ENCODE measurements at places on chromosomes 5 and 9.

DNA sequence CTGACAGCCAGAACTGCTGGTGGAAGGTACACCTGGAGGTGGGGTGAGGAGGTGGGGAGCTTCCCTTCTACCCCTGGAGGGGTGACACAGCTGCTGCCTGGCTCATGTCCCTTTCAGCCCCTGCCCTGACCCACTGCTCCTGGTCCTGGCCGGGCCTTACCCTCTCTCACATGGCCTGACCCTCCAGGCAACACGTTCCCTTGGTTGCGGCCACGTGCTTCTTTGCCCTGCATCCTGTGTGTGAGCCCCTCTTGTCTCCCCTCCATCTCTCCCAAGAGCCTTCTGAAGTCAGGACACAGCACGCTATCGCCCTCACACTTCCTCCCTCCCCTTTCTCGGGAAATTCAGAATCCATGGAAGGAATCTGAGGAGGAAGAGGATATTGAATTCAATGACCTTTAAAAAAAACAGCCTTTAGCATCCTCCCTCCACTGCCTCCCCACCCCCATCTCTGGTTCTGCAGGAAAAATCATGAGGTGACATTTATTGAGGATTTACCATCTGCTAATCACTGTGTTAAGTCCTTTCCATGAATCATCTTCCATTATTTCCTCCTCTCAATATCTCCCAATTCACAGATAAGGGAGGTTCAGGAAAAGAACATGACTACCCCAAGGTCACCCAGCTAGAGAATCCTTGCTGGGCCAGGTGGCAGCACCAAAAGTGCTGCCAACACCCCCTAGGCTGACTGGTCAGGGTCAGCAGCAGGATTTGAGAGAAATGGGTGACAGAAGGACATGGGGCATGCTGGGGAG is 8.3 kb downstream of the AQP3 start:
- no peak for DNase-seq

DNA sequence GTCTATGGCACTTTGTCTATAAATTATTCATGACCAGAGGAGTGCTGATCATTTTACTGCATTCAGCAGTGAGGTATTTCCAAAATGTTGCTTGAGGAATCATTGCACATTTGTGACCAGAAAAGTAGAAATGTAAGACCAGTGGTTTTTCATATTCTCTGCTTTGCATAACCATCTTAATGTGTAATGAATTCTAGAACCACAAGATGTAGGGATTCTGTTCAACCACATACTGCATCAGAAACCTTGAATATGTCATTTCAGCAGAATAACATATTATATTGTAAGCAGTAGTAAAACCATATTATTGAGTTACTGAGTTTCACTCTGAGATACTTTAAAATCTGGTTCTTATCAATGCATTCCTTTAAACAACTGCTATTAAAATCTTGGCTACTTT is 1243.4 kb downstream of the MAT2B start:
- no peak for DNase-seq

DNA sequence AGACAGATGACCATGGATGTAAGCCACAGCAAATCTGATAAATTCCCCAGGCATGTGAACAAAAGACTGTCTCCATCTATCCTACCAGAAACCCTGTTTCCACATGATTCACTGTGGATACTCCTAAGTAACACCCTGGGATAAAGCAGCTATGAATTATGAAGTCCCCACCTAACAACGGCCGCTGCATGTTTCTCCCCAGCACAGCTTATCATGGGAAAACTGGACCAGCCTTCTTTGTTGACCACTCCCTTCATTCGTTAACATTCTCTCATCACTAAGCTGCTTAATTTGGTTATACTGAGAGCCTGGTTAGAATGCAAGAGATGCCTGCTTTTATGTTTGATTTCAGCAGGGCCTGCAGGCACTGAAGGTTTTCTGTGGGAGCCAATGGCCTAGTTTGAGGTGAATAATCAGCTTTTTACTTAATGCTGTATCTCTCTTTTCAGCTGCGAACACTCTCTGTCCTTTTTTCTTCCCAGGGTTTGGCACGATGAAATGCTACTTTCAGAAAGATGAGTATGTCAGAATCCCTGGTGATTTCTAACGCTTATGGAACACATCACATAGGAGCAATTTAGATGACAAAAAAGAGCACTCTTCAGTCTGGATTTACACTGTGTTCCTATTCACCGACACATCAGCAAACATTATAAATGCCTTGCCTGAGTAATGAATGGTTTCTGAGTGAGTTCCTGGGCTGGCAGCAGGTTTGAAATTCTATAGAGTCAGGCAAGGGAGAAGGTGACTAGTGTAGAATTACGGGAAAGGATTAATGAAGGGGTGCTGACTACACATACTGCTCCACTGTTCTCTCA is 318.4 kb upstream of the ZNF608 start:
- DNase-seq, result peak; percentile 77

DNA sequence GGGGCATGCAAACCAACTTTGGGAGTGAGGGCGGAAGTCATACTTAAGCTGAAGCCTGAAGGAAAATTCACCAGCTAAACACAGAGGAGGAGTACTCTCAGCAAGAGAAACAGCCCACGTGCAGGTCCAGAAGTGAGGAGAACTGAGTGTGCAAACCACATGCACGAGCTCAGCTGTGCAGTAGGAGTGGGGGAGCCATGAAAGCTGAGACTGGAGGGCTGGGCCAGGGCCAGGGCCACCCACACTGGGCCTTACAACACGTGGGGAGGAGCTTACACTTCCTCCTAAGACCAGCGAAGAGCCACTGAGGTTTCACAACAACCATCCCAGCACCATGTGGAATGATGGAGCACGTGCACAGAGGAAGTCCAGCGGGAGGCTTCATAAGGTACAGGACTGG is 9.3 kb upstream of the WWC1 start:
- peak; percentile 75 for DNase-seq

GRCh38 chr5:127957701-127958239 is 125.8 kb upstream of the SLC12A2 start:
- DNase-seq, result no peak

DNA sequence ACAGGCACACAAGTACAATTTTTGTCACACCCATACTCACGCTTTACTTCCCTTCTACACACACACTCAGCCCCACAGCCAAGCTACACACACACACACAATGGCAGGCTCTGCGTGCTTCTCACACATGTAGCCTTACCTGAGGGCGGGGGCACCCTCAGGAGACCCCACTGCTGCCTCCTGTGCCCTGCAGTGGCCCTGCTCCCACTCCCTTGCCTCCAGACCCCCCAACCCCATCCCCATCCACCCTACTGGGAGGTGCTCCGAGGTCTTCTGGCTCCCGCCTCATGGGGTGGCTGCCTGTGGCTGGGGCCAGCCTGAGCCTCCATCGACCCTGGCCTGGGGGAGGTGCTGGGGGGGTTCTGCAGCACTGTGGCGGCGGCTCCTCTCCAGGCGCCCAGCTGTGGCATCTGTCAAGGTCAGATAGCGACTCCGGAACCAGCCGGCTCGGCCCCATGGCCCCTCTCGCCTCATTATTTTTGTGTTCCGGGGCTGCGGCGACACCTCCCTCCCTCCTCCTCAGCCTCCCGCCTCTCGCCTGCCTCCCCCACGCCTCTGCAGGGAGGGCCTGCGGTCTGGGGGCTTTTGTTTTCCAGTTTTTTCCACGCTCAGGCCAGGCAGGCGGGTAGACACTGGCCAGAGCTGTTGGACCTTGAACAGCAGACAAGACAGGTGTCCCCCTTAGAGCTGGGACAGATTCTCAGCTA is 21.7 kb downstream of the CXXC5 start:
- no peak for DNase-seq

DNA sequence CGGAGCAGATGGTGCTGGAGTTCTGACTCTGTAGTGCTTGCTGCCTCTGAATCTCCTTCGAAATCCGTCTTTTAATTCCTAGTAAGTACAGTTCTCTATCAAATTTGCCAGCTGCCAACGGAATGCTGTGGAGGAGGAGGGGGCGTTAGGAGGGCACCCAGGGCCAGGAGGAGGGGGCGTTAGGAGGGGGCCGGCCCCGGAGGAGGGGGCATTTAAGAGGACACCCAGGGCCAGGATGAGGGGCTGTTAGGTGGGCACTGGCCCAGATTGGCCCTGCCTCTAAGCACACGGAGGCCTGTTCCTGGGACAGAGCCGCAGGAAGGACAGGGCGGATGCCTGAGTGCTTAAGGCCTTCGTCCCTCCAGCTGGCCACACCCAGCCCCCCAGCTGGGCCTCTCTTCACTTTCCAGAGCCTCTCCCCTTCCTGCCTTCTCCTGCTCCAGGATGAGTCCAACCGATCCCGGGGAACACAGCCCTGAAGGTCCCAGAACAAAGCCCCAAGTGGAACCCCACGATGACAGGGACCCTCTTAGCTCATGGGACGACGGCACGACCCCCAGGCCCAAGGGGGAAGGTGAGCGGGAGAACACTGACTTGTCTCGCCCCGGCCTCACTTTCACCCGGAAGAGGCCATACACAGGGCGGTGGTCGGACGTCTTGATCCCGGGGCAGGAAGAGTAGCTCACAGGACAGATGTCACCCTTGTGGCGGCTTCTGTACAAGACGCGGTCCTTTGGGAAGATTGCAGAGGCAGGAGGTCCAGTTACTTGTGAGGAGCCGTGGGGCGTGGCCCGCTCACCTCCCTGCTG is 9.8 kb downstream of the INPP5E start:
- DNase-seq, result no peak

- no peak for DNase-seq
These were observed 278.0 kb upstream of the ADCY2 start for GRCh38 chr5:7117961-7118360.

GRCh38 chr9:116355153-116355921 is 201.7 kb downstream of the PAPPA start:
- DNase-seq, result peak; percentile 49

DNA sequence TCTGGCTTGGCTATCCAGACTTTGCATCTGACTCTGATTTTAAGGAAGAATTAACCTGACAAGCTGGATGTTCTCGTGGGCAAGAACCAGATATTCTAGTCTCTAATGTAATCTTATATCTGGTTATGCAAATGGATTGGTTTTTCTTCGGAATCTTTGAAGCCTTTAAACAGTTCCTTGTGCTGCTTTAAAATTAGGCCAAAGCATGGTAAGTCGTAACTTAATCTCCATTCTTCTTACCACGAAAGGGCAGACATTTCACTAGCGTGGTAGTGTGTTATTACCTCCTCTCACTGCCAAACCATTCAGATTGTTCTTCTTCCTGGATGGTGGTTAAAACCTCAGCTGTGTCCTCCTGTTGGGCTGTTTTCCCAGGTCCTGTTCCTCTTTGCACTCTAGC is 34.1 kb upstream of the TTC23L start:
- DNase-seq, result no peak

- no peak for DNase-seq
These were observed 37.2 kb upstream of the COL15A1 start for GRCh38 chr9:98906273-98907040.

- DNase-seq, result no peak
These were observed 459.6 kb downstream of the PRELID2 start for GRCh38 chr5:145375521-145375920.

DNA sequence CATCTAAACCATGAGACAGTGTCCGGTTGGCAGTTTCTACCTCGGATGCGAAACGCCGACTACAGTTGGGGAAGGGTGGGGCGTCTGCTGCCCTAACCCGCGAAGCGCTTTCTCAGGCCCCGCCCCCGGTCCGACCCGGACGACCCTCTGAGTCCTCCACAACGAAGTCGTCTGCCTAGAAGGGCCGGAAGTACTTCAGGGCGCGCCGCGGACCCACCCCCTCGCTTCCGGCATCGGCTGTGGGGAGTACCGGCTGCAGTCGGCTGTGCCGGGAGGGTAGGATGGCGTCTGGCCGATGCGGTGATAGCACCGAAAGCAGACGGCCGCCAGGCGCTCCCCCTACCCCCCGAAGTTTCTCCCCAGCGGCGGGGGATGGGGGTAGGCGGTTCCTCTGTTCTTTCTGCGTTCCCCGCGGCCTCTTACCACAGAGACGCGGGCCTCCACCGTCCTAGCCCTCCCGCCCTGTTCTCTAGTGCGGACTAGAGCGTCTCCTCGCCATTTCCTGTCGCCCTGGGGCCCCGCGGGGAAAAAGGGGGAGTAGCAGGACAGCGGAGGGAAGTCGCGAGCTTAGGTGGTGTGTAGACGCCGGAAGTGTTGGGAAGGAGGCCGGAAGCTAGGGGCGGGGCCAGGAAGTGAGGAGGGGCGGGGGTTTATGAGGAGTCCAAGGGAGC is at the start of gene TRIM41:
Gene TRIM41 (plus strand): TSS at position 224 of the 671 bp plus-strand sequence. CDS start 719 bp downstream, outside the sequence.
- peak; percentile 99 for DNase-seq

DNA sequence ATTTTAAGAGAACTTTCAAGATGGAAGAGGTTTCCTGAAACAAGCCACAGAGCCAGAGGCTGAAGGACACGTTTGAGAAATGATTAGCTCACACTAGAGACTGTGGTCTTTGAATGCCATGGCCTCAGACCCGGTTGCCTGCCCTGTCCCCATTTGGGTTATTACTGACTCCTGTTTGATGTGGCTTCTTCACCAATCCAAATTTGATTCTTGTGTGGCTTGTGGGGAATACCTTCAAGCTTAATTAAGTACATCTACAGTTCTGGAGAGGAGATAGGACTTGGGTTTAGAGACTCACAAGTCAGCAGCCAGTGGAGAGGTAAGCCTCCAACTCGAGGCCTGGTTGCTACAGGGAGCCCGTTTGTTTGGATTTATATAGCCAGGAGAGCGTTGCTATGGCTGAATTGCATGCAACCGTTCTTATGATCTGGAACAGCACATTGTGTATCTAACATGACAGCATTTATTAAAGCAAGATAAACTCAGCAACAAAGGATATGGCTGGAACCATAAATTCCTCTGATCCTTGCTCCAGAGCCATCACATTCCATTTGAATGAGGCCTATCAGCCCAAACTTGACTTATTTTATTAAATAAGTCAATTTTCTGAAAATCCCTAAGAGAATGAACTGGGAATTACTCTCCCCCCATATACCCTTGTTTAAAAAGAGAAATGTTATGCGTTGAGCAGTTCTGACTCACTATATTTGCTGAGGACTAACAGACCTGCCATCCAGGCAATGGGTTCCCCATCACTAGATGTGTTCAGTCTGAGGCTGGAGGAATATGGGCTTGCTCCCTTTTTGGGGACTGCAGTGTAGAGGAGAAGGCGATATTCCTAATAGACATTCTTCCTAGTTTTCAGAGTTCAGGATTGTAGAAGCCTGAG is 88.4 kb upstream of the TNFSF8 start:
- peak; percentile 85 for DNase-seq

DNA sequence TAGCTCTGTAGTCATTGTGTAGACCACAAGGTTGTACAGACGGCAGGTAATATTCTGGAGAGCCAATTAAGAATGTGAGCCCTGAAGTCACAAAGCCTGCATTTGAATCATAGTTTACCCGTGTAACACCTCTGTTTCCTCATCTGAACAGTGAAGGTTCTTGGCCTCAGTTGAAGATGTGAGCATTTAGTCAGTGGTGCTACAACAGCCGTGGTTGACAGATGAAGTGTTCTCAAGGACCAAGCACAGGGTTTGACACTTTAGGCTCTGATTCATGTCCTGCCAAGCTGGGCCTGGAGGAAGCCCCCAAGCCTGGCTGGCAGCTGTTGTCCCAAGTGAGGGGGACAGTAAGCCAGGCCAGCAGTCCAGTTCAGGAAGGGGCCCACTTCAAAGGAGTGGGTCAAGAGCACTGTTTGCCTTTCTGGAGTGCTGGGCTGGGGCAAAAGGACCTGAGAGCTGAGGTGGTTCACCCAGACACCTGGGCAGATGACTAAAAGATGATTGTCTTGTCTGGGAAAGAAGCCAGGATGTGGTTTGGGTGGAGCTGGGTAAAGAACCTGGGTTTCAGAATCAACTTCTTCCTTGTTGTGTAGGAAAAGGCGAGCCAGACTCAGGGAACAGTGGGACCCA is 20.7 kb downstream of the FAXDC2 start:
- peak; percentile 43 for DNase-seq
